ENCODE measurements at places on chromosomes 5 and 9. TPM values are rescaled to one million over a fixed set of nuclear protein-coding genes. Genes with fewer than 3 reads are reported as not detected.

Gene COL23A1
- 0.10 TPM for total RNA-seq

Gene TRPM6
- not detected for total RNA-seq

Gene FRRS1L
- total RNA-seq = not detected

Gene ANKRD34B
- total RNA-seq = not detected

Gene KIAA0825
- total RNA-seq = 2.5 TPM

Gene KLF4
- total RNA-seq = 94.9 TPM

Gene PPP1R26
- 19.1 TPM for total RNA-seq

Gene ADAMTSL1
- total RNA-seq = not detected
